ENCODE measurements at places on chromosomes 13 and 19.

DNA sequence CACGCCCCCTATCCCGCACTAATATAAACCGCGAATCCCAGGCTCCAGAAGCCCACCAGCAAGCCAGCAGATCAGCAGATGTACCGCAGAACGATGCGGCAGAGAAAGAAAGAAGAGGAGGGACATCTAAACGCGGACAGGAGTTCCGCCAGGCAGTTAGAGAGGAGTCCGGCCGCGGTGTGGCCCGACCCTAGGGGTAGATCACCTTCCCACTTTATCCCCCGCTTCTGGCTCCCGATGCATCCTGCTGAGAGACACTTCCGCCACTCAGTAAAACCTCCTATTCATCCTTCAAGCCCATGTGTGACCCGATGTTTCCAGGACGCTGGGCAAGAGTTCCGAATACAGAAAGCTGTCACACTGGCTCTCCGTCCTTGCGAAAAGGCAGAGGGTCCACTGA, 1046.8 kb downstream of the SLITRK5 start:
- DNase-seq: no peak

- no peak for DNase-seq
Measured at GRCh38 chr19:45110851-45111266, 17.9 kb downstream of the PPP1R37 start.

DNA sequence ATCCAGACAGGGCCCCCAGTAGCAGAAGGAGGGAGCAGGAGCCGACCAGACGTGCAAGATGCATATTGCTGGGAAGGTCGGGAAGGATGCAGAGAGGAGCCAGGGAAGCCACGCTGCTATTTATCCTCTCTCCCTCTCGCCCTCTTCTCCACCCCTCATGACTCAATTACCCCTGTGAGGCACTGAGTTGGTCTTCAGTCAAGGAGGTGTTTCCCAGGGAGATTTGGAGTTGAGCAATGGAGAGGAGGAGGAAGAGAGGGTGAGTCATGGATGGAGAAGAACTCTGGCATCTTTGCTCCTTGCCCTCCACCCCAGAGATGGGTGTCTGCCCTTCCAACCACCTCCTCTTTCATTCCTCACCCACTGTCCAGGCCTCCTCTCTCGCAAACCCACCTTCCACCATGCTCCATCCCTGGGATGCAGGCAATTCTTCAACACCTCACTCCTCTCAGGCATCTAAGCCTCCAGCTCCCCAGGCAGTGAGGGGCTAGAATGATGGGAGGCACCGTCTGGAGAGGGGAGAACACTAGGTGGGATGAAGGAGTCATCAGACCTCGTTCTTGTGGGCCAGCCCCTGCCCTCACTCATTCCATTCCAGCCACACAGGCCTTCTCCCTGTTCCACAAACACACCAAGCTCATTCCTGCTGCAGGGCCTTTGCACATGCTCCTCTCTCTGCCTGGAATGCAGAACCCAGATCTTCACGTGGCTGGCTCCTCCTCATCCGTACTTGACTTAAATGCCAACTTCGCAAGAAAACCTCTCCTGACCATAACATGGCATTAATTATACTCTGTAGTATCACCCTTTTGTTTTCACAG, at the start of gene SBSN:
SBSN (minus strand) TSS at position 94 of the 821 bp plus-strand sequence; CDS start at position 64, 30 bp downstream.
- no peak for DNase-seq

DNA sequence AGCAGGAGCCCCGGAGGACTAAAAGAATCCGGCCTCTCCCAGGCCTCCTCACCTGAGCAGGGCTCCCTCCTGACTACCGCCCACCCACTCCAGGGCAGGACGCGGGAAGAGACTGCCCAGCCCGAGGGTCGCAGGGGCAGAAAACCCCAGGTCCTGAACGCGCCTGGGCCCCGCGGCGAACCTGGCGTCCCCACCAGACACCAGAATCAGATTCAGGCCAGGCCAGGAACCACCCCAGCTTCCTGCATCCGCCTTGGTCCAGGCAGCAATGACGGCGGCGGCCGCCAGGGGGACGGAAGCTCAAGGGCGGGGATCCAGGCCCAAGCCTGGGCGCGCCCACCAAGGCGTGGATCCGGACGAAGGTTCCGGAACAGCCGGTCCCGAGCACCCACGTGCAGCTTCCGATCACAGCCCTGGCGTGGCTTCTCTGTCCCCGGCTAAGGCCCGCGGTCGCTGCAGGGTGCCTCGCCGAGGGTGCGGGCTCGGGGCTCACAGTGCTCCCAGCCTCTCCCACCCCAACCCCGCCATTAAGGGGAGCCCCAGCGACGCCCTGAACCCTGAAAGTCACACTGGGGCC, 3.6 kb downstream of the LGALS7 start:
- DNase-seq: peak; percentile 93

- peak; percentile 88 for DNase-seq
Measured at GRCh38 chr13:110221406-110222117, 85.4 kb downstream of the COL4A1 start.

DNA sequence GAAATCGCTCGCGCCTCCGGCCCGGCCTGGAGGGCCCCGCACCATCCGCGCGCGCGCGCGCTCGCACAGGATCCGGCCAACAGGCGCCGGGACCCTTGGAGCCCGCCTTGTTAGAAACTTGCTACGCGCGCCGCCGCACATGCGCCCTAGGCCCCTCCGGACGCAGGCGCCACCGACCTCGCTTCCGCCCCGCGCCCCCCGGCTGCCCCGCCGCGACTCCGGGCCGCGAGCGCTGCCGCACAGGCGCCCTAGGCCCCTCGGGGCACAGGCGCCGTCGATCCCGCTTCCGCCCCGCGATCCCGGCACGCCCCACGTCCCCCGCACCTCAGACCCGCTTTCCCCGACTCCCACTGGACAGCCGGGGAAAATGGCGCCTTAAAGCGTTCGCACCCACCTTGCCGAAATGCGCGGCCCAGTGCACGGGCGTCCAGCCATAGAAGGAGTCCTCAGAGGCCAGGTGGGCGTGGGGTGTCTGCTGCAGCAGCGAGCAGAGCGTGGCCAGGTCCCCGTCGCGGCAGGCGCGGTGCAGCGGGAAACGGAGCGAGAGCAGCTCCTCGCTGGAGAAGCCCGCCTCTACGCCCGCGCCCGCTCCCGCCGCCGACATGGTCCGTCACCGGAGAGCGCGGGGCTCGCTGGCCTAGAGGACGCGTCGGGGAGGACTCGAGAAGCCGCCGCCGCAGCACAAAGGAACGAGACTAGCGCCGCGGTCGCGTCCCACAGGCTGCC, 375 bp downstream of the ANKRD10 start:
- peak; percentile 92 for DNase-seq

GRCh38 chr13:41332829-41333228, 21.8 kb downstream of the NAA16 start:
- DNase-seq: peak; percentile 14

GRCh38 chr19:14582894-14583340, at the start of gene CLEC17A:
Gene CLEC17A, plus strand, starts transcription at chr19:14583084. Its CDS starts 77 bp downstream, at chr19:14583161.
- DNase-seq: peak; percentile 33

GRCh38 chr13:80469853-80470381, 129.0 kb upstream of the SPRY2 start:
- DNase-seq: peak; percentile 96

GRCh38 chr19:1076951-1077350, 10.0 kb downstream of the ARHGAP45 start:
- DNase-seq: peak; percentile 65

DNA sequence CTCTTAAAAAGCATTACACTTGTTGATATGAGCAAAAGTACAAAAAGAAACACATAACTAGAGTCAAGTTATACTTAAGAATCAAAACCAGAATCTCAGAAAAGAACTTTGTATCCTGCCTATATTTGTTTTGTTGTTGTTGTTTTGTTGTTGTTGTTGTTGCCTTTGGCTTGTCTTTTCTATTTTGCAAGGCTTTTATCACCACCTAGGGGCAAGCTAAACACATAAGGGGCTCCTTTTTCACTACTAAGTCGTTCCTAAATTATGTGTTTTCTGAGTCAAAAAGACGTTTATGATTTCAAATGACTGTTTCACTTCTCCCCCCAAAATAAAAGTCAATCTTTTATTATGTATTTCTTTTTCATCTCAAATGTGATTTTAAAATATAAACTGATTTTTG, 250.2 kb downstream of the RBM26 start:
- no peak for DNase-seq

DNA sequence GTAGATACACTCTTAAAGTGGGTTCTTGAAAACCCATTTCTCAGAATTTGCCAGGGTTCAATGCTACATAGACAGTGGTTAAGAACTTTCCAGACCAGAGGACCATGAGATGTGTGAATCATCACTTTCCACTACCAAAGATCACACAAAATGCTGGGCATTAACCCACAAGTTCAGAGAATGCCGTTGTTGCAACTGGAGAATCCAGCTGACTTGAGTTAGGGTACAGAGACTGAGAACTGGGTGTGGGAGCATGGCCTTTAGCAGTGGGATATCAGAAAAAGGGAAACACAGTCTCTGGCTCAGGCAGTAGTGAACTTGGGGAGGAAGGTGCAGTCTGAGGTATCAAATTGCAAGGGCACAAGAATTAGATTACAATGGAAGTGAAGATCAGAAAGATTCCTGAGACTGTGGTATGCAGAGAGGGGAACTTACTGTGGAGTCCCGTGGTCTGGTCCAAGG, 51.5 kb upstream of the WDFY2 start:
- DNase-seq: no peak

DNA sequence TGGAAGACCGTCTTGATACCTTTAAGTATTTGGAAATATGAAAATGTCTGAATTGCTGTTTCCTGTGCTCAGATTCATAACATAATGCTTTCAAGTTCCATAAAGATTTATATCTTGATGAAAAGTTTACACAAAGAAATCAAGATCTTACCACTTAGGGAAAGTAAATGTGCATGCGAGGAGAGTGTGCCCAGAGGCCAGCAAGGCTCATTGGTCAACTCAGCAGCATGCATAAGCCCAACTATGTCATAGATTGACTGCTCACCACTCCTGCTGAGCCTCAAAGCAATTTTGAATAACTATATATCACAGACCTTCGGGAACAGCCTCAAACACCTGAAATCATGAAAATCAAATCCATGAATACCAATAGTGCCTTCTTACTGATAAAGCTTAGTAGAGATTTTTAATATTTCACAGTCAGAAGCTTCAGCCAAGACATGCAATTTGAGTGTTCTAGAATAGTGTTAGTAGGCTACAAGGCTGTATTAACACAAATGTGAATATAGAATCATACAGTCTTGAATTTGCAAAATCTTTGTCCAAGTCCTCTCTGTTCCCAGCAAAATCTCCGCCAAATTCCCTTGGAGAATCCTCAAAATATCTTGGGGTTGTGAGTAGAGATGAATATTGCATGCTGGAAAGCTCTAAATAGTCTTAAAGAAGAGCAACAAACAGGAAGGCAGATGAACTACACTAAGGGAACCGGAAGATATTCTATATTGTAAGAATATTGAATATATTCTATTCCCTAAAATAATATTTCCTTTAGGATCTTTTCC, 124.1 kb downstream of the DCLK1 start:
- peak; percentile 76 for DNase-seq

- no peak for DNase-seq
Measured at GRCh38 chr19:3408996-3409345, 42.6 kb downstream of the NFIC start.
